ENCODE measurements at places on chromosomes 3 and 15.

DNA sequence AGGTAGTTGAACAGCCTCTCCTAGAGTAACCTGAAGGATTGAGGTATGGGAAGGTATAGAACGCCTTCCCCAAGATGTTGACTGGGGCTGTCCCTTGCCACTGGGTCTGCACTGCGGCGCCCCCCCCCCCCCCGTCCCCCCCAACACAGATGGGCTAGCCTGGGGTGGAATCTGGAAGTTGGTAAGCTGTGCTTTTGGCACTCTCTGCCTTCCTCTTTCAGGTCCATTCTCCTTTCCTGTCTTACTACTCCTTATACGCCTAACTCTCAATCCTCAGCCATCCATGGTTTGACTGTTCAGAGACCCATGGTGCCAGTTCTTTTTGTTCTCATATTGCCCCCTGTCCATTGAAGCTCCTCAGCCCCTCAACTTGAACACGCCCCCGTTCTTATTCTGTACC, 42.8 kb downstream of the MAP2K1 start:
- DNase-seq, result no peak

DNA sequence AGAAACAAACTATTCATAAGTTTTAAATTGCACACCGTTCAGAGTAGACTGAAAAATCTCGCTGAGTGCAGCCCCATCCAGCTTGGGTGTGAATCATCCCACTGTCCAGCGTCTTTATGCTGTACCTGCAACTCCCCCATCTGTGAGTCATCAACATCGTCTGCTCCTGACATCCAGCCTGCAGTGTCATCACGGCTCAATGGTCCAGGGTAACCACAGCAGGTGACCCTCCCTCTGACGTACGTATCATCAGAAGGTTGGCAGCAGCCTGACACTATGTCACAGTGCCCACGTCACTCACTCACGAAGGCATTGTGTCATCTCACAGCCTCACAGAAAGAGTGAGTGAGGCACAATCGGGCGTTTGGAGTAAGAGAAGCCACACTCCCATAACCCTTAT, 65.2 kb downstream of the TPRA1 start:
- DNase-seq, result no peak

- DNase-seq, result peak; percentile 16
These were observed 29.2 kb upstream of the MUC13 start for GRCh38 chr3:124963755-124964154.

DNA sequence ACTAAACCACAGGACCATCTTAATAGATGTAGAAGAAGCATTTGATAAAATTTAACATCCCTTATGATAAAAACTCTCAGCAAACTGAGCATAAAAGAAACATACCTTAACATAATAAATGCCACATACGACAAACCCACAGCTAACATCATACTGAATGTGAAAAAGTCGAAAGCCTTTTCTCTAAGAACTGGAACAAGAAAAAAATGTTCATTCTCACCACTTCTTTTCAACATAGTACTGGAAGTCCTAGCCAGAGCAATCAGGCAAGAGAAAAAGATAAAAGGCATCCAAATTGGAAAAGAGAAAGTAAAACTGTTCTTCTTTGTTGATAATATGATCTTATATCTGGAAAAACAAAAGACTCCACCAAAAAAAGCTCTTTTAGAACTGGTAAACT, 134.2 kb downstream of the RPL22L1 start:
- no peak for DNase-seq

DNA sequence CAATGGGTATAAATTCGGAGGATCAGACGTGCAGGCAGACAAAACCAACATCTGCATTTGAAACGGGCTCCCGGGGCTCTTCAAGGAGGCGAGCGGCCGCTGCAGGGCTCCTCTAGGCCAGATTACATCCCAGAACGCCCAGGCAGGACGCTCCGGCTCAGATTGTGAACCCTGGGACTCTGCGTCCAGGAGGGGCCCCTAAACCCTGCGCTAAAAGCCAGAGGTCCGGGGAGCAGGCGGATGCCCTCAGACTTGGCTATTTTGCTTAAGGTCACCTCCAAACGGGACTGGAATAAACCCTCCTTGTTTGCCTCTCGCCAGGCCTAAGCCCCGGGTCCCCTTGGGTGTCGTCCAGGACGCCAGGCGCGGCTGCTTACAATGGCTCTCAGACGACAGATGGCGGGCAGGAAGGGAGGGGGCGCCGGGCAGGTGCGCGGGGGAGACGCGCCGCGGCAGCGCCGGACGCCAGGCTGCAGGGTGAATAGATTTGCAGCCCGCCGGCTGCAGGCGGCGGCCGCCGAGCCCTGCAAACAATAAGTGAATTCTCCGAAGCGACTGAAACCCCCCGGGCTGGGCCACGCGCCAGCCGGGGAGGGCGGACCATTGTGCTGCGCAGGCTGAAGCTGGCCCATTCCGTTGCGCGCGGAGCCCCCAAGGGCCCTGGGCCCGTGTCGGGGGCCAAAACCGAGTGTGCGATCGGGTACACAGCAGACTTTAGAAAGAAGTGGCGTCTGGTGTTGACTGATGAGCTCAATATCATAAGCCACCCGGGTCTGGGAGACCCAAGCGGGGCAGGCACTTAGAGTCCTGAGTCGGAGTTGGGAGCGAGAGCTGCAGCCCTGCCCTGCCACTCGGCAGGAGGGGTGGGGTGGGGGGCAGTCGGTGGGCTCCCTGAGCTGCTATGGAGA, 32.3 kb upstream of the AMOTL2 start:
- peak; percentile 70 for DNase-seq

DNA sequence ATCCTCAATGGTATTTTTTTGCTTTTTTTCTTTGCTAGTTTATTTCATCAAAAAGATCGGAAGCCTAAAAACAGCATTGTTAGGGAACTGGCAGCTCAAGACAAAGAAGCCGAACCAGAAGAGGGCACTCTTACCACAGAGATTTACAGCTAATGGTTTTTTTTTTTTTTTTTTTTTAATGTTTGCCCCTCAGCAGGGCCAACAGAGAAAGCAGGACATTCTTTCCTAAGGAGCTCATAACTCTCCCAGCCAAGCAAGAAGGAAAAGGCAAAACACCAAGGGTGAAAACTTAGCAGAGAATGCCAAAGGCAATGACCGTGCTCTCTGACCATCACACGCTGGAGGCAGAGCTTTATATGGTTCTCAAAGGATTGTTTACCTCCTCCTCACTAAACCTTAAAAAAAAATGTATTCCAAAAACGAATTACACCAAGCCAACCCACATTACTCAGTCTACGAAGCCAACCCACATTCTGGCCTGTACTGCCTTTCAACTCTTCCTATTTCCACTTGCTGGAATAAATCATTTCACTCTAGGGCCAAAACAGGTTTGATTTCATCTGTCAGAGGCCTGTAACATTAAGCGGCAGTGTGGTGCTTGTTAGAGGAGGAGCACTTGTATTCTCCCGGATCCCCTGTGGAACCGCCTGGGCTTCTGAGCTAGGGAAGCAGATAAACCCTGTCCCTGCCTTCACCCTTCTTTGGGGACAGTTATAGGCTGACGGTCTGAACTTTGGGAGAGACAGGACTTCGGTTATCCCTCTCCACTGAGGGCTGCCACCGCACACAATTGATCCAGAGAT, 35.6 kb upstream of the GYG1 start:
- DNase-seq, result peak; percentile 63

DNA sequence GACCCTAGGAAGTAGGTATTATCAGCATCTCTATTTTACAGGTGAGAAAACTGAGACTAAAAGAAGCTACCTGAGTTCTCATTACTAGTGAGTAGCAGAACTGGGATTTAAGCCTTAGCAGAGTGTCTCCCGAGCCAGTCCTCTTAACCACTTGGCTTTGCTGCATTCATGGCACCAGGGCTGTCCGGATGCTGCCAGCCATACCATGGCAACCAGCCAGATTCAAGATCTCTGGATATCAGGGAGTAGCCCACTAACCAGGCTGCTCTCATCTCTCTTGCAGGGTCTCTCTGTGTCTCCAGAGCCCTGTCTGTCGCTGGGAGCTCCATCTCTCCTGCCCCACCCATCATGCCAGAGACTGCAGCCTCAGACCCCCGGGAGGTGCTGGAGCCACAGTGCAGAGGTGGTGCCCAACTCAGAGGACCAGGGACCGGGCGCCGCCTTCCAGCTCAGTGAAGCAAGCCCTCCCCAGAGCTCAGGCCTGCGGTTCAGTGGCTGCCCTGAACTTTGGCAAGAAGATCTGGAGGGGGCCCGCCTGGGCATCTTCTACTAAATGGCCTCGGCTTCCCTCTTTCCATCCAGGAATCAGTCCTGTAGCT, 1.7 kb downstream of the MESP2 start:
- DNase-seq, result no peak

GRCh38 chr15:62352817-62353216, 187.7 kb upstream of the C2CD4B start:
- DNase-seq, result no peak

GRCh38 chr3:72452745-72453144, 395.5 kb downstream of the SHQ1 start:
- DNase-seq, result no peak

DNA sequence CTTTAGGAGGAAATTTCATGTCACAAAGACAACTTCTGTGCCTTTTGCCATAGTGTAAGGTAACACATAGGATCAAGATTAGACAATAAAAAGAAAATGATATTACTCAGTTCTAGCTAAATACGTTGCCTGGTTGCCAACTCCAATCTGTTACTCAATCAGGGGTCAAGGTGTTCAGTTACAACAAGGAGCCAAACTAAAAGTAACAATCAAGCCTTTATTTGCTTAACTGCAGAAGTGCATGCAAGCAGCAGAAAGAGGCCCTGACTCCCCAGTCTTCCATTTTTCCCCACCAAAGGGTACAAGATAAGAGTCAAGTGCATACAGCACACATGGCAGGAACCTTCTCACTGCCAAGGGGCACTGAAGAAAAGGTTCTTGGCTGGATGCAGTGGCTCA, 28.3 kb upstream of the PPP4R2 start:
- DNase-seq, result no peak

GRCh38 chr15:97463696-97464095, 496.8 kb upstream of the ARRDC4 start:
- no peak for DNase-seq

DNA sequence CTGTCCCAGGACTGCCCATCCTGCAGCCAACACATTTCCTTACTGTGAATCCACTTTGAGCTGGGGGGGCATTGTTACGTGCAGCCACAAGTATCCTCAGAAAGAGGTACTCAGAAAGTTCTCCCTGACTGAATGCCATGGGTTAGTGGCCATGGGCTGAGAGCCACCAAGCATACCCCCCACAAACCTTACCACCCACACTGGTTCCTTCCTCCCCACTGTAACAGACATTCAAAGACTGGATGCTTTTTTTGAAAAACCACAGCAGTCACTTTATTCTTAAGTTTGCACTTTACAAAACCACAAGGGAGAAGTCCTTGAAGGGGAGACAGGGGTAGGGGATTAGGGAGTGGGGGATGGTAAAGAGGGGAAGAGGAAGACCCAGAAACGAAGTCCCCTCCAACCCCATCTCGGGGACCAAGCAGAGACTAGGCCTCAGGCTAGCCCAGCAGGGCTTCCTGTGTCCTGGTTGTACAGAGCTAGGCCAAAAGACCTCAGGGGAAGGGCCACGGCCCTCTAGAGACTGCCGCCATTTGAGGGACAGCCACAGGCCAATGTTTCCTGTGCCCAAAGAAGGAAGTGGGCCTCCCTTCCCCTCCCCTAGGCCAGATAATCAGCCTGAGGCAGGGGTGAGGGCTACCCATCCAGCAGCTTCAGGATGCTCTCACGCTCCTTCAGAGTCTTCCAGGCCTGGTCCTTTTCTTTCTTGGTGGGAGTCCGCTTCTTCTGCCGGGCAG, 10.1 kb upstream of the CAMK1 start:
- DNase-seq, result no peak

GRCh38 chr3:13308380-13308801, 111.7 kb downstream of the NUP210 start:
- peak; percentile 64 for DNase-seq

GRCh38 chr15:36617529-36618196, 38.2 kb downstream of the CDIN1 start:
- DNase-seq, result no peak

GRCh38 chr3:131803113-131803512, 231.7 kb downstream of the CPNE4 start:
- DNase-seq, result no peak

GRCh38 chr3:82509951-82510603, 748.6 kb upstream of the GBE1 start:
- no peak for DNase-seq

GRCh38 chr3:30713885-30714503, 107.6 kb downstream of the TGFBR2 start:
- DNase-seq, result no peak

GRCh38 chr3:45123030-45123429, 23.1 kb downstream of the CDCP1 start:
- DNase-seq, result no peak

DNA sequence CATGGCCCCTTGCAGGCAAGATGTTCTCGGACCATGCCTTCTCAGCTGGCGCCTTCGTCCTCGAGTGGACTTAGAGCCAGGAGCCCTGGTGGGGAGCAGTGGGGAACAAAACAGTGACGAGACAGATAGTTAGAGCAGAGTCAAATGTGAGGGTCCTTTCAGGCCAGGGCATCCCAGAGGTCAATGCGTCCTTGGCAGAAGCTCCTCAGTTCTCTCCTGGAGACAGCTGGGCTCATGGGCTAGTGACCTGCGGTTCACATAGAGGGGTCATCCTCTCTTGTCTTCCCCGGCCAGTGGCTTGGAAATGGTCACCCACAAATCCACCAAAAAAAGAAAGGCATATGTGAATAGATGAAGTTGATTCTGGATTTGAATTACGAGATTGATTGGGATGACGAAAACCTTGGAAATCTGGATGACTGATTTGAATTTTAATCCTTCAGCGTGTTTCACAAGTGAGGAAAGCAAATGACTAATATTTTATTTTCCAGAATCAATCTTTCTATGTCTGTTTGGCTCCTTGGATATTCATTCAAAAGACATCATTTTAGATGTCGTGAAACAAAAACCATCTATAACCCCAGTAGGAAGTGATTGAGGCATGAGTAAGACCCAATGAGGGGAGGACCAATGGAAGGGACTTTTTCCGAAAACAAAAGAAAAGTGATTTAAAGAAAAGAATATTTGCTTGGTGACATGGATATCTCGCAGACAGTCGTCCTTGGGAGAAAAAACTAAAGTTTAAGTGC, 84.5 kb downstream of the ASB7 start:
- DNase-seq, result no peak

DNA sequence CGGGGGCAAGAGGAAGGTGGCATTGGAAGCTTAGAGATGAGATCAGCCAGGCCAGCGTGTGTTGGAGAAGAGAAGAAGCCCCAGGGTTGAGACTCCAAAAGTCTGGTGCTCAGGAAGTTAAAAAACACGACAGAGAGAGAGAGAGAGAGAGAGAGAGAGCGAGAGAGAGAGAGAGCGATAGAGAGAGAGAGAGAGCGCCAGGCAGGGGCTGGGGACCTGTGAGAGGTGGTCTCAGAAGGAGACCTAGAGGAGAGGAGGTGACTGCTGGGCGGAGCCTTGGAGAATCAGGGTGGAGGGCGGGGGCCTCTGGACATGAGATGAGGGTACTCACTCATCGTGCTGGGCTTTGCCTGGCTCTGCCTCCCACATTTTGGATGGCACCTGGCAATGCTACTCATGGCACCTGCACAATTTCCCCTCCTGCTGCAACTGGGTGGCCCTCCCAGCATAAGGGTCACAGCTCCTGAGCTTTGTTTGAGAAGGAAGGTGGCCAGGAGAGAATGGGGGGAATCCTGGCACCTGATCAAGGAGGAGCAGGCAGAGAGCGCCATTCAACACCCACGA, 51.0 kb downstream of the FBLN2 start:
- no peak for DNase-seq

- DNase-seq, result no peak
These were observed 11.0 kb upstream of the KNG1 start for GRCh38 chr3:186705882-186706780.
